ENCODE measurements at places on chromosomes 1 and 21.

DNA sequence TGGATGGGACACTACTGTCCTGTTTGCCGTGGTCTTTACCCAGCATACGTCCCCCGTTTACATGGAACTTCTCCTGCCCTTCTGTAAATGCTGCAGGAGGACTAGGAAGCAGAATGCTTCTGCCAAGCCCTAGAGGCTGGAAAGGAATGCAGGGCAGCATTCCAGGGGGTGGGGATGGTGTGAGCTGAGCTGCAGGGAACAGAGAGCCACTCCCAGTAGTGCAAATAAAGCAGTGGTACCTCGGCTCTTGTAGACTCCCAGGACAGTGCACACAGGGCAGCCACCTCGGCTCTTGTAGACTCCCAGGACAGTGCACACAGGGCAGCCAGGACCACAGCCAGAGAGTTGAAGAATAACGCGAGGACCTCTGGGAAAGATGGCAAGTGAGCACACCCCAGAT is 35.4 kb downstream of the PTPRU start:
- peak; percentile 50 for DNase-seq

- peak; percentile 49 for DNase-seq
These were observed 41.8 kb downstream of the ZNF281 start for GRCh38 chr1:200367841-200368534.

DNA sequence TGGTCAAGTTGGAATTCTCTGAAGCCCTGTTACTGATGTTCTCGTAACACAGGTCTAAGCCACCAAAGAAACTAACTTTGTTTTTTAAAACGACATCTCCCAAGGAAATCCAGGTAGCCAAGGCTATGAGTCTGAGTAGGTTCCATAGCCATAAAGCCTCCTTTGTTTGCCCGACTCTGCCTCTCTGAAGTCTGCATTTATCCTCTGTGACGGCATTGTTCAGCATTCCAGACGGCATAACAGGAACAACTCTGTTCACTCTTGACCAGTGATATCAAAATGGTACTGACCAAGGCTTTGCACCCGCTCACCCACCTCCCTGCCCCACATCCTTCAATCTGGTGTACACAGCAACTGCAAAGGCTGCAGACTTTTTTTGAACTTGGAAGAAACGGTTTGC is 14.8 kb downstream of the URB1 start:
- DNase-seq, result no peak

- DNase-seq, result no peak
These were observed 3.2 kb downstream of the ANGPTL1 start for GRCh38 chr1:178867670-178868069.

DNA sequence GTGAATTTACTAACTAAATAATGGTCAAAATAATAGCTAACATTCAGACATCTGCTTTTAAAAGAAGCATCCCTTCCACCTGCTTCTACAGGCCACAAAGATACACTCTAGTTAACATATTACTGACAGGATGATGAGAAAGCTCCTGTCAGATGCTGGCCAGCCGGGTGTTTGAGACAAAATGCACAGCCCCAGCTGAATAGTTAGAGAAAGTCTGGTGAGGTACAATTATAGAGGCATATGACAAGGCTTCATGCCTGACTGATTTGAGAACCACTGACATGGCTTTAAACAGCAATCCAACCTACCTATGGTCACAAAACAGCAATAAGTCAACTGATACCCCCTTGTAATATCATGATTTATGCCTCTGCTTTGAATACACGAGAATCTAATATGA is 137.0 kb downstream of the DENND1B start:
- no peak for DNase-seq

DNA sequence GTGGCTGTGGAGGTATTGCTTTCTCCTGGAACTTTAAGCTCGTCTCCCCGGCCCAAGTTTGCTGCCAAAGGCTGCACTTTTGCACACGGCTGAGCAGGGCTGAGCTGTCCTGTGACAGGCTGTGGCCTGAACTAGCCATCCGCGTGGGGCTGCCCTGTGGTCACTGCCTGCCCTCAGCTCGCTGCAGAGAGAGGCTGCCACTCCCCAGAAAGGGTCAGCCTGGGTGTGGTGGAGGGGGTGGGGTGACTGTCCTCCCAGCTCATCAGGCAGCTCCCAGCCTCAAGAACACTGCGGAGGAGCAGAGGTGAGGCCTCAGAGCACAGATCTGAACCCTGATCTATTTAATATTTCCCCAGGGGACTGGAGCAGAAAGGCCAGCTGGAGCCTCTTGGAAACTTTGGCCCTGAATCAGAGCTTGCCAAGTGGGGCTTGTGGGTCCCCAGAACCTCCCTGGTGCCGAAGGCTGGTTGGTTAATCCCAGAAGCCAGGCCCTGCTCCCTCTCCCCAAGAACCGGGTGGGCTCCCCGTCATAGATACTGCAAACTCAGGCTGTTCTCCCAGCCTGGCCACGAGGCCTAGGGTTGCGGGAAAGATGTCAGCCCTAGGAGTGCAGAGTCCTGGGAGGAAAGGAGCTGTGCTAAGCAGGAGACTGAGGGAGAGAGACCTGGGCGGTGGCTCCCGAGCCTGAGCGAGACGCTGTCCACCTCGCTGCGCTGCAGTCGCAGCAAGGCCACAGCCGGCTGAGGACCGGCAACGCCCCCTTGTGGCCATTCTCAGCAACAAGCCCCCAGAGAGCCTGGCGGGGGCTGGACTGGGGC is 125.1 kb upstream of the IPO9 start:
- DNase-seq, result peak; percentile 69

DNA sequence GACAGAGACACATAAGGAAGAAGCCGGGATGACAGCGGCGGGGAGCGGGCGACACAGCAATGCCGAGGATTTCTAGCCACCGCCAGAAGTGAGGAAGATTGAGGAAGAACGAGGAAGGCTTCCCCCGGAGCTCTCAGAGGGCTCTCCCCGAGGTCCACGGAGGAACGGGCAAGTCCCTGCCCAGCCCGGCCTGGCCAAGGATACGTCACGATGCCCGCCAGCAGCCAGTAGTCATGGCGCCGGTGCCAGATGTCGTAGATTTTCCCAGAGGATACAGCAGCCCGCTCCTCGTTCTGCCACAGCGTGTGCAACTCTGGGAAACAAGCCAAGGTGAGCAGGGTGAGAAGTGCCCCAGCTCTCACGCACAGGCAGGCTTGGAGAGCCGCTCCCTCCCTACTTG is 65.9 kb downstream of the KCNAB2 start:
- no peak for DNase-seq

- peak; percentile 99 for DNase-seq
These were observed 139.9 kb downstream of the DHRS3 start for GRCh38 chr1:12477936-12478611.

DNA sequence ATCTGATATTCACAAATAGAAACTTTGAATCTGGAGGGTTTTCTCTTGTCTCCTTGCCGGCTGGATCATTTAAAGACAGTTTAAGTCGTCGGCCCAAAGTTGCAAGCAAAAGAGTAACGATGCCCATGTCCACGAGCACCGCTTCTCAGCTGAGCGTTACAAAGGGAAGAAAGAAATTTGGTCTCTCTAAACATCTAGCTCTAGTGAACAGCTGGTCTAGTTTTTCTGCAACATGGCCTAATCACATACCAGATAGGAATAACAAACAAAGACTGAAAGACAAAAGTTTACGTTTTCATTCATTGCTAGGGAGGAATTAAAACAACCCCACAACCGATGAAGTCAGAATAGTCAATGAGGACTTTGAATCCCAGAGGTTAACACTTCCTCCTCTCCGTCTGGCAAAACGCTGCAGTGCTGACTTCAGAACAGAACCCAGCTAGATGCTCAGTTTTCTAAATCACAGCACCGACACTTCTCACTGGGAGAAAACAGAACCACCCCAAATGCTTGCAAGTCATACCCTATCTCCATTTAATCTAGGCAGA is 69.4 kb downstream of the NTPCR start:
- DNase-seq, result no peak

DNA sequence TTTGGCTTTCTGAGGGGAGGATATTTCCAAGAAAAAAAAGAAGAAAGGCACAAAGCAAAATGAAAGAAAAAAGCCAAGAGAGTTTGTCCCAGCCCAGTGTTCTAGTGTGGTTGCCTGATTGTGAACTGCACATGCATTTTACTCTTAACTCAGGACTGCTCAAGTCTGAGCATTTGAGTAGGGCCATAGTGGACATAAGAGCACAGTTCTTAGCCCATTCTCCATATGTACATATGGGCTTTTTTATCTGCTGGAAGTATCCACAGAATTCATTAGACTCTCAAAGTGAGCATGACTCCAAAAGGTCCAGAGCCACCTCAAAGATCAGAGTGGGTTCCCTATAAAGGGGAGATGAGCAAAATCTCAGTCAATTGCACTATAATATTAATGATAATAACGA is 13.6 kb upstream of the DDX59 start:
- DNase-seq, result no peak

- no peak for DNase-seq
These were observed 10.4 kb upstream of the MRPL9 start for GRCh38 chr1:151773702-151774101.

DNA sequence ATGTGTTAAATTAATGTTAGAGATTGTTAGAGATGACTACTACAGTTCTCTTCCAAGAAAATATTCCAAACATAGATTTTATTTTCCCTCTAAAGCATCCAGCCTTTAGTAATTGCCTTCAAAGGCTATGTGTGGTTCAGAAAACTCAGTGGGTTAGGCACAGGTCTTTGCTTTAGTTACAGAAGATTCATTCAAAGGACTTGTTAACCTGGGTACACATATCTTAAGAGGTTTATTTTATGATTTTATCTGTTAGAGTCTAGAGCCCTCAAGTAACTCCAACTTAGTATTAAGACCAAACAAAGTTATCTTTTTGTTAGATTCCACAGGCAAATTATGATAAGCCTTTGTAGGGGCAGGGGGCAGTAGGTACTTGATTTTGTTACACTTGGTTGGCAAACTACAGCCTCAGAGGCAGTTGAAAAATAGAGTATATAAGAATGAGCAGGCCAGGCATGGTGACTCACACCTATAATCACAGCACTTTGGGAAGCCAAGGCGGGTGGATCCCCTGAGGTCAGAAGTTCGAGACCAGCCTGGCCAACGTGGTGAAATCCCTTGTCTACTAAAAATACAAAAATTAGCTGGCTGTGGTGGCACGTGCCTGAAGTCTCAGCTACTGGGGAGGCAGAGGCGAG is 37.9 kb downstream of the CXADR start:
- no peak for DNase-seq

- DNase-seq, result peak; percentile 89
These were observed 34.1 kb downstream of the TMCO4 start for GRCh38 chr1:19765623-19766022.

- DNase-seq, result no peak
These were observed 13.2 kb downstream of the MDM4 start for GRCh38 chr1:204529371-204529895.

DNA sequence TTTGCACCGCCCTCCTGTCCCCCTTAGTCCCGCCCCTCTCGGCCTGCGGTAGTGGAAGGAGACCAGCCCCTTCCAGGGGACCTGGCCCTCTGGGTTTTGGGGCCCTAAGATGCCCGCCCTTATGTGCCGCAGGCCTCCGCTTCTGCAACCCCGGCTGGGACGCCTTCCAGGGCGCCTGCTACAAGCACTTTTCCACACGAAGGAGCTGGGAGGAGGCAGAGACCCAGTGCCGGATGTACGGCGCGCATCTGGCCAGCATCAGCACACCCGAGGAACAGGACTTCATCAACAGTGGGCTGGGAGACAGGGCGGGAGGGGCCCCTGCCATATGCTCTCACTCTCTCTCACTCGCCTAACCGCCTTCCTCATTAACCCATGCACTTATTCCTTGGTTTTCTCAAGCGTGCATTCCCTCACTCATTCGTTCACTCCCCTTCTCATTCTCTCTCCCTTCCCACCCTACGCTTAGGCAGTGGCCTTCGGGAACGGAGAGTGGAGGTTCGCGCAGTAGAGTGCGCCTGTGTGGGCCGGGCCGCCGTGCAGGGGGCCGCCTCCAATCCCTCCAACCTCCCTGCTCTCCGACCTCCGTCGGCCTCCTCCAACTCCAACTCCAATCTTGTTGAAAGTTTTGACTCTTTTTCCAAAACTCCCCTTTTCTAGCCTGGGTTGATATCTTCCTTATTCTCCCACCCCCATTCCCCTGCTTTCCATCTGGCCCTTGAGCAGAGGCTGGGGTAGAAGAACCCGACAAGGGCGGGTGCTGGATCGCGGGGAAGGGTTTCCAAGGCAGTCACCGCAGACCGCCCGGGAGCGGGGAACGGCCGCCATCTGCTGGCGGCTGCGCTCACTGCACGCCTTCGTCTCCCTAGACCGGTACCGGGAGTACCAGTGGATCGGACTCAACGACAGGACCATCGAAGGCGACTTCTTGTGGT is 15.2 kb downstream of the BCAN start:
- DNase-seq, result no peak

DNA sequence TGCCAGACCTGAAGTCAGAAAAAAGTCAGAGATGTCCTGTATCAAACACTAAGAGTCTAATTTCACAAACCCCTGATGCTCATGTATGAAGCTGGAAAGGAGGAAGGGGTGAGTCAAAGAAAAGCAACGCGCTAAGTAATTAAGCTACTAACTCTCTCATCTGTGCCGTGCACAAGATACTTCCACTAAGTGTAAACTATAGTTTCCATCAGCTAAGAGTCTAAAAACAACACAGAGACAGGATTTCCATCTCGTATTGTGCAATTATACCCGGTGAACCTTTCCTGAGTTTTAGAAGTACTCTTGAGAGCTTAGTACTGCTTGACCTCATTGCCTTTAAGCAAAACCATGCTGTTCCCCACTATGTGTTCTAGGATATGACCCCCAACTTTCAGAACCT is 19.0 kb downstream of the DNALI1 start:
- DNase-seq, result no peak

- DNase-seq, result no peak
These were observed 437 bp downstream of the IFNLR1 start for GRCh38 chr1:24186711-24186992.

DNA sequence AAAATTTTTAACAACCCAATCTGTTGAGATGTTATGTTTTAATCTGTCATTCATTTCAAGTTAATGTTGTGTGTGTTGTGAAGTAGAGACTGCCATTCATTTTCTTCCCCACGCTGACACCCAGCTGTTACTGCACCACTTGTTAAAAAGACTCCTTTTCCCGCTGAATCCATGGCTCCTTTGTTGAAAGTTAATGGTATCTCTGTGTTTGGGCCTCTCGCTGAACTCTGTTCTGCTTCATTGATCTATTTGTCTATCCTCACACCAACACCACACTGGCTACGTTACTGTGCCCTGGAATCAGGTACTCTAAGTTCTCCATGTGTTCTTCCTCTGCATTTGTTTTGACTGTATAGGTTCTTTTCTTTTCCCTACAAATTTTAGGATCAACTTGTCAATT is 58.2 kb downstream of the PDE9A start:
- DNase-seq, result no peak

All from GM04504 (cell line).